Activated CD8-positive, alpha-beta memory T cell treated with anti-CD3 and anti-CD28 coated beads for 4 hours (primary cell): ENCODE measurements at places on chromosomes 6 and 20.

DNA sequence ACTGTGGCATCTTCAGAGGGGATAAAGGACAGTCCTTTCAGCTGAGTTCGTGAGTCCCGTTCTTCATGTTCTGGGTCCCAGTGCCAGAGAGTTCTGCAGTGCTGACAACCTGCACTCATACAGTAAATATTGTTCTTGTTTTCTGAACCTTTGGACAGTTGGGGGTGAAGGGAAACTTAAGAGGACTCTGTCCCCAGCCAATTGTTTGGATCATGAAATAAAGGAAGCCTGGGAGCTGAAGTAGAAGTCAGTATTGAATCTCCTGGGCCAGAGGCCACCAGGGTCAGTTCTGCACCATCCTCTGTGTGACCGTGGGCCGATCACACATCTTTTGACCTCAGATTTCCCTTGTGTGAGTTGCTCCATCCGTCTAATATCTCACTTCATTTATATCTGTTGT lies 3.2 kb downstream of the SLC2A12 start:
- DNase-seq, result no peak

GRCh38 chr6:43396408-43397149 lies 27.1 kb upstream of the ZNF318 start:
- DNase-seq, result no peak

DNA sequence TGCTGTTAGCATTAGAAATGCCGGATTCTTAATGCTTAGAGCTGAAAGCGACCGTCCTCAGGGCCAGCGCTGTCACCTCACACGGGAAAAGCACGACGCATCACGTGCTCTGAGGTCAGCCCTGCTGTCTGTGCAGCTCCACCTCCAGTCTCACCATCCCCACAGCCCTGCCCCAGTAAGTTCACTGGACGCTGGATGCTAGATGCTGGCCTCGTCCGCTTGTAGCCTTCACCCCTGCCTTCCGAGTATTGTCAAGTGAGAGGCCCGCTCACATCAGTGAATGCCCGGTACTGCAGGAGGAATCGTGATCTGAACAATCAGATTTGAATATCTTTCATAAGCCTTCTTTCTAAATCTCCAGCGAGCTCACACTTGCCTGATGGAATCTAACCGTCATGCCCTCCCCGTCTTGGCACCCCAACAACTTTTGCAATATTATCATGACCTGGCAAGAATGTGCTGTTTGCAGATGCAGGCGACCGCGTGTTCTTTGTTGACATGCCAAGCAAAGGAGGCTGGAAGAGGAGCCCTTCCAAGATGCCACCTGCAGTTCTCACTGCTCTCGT lies 64.9 kb downstream of the DLL1 start:
- DNase-seq, result no peak

DNA sequence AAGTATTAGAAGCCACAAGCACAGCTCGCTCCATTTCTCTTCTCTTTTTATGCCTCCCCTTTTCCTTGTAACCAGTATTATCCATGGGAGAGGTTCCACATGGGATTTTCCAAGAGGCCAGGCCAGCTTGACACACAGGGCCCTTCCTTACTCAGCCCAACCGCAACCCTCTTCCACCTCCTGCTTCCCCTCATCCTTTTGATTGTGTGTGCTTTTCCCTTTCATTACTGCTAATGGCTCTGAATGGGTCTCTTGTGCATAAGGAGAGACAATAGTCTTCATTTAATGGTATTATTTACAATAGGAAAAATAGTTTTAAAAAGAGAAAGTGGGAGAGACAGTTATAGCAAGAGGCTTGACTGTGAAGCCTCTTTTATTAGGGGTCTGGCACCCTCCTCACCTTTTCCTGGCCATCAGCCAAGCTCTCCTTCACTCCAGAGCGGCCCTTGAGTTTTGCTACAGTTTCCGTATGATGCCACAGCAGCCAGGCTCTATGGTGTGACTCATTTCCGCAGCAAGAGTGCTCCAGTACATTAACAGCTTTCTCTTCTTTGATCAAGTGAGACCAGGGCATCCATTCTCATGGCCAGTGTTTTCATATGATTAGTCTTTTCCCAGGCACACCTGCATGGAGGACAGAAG lies 579.5 kb downstream of the TFAP2B start:
- DNase-seq, result no peak

DNA sequence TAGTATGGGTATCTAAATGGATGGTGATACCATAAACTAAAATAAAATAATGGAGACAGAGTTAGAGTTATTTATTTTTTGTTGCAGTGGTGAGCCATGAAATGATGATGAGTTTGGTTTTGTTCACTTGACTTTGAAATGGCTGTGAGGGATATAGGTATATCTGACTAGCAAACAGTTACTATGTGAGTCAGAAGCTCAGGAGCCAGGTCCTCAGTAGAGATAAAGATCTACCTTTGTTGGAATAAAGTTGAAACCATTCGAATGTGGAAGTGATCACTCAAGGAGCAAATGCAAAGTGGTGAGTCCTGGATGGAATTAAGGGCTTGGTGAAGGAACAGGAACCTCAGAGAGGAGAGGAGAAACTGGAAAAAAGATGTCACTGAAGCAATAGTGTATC lies 86.0 kb upstream of the TPD52L1 start:
- no peak for DNase-seq

GRCh38 chr6:46583081-46583480 lies 69.5 kb downstream of the CYP39A1 start:
- DNase-seq, result no peak

DNA sequence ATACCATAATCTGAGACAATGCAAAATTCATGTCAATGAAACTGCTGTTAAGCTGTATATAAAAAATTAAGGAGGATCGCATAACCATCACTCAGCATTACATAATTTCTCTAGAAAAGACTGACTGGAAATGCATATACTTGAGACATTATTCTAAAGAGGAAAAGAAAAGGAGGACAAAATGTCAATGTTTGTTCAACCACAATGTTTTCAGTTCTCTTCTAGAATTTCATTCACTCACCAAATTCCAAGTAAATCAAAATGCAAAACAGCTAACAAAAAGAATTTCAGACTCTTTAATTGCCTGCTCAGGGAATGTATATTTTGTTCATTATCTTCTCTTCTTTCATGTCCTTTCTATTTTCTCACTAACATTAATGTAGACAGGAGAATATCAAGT lies 106.2 kb upstream of the CCDC28A start:
- no peak for DNase-seq

- no peak for DNase-seq
Observed at GRCh38 chr6:34273242-34273805, 24.5 kb upstream of the SMIM29 start.

- DNase-seq, result no peak
Observed at GRCh38 chr6:118080547-118080946, 173.5 kb downstream of the SLC35F1 start.

GRCh38 chr20:44819936-44820335 lies 9.6 kb upstream of the RIMS4 start:
- no peak for DNase-seq

GRCh38 chr6:107246972-107247615 lies 131.8 kb upstream of the BEND3 start:
- DNase-seq, result no peak

- DNase-seq, result no peak
Observed at GRCh38 chr6:123830120-123830519, 26.5 kb downstream of the NKAIN2 start.

GRCh38 chr6:2817903-2818443 lies 23.7 kb downstream of the SERPINB1 start:
- DNase-seq, result no peak

DNA sequence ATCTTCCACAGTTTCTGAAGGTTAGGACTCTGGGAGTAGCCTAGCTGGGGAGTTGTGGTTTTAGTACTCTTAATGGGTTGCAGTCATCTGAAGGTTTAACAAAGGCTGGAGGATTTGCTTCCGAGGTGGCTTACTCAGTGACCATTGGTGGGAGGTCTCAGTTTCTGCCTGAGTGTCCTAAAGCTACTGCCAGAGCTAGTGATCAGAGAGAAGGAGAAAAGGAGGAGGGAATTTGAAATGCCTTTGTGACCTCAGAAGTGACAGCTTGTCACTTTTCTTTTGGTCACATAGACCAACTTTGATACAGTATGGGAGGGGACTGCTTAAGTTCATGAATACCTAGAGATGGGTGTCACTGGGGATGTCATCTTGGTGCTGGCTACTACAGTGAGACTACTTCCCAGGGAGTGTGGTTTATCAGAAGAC lies 41.3 kb downstream of the NCOA3 start:
- no peak for DNase-seq

DNA sequence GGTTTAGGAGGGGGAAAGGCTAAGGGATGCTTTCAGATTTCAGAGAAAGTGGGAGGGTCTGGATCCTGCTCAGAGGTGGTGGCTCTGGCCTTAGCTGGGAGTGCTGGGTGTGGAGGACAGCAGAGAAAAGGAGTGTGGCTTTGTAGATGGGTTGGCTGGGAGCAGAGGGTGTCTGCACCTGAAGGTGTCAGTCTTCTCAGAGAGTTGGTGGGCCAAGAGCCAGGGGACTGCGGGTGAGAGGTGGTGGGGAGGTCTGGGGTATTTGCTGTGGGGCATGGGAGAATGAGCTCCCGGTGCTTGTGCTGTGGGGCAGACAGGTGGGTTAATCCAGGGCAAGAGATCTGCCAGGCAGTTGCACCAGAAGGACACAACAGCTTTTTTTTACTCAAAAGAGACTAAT lies 67.4 kb downstream of the TOX2 start:
- no peak for DNase-seq

GRCh38 chr6:49668083-49668511 lies 31.5 kb upstream of the RHAG start:
- no peak for DNase-seq

GRCh38 chr20:25020901-25021301 lies 28.4 kb upstream of the APMAP start:
- DNase-seq, result no peak

DNA sequence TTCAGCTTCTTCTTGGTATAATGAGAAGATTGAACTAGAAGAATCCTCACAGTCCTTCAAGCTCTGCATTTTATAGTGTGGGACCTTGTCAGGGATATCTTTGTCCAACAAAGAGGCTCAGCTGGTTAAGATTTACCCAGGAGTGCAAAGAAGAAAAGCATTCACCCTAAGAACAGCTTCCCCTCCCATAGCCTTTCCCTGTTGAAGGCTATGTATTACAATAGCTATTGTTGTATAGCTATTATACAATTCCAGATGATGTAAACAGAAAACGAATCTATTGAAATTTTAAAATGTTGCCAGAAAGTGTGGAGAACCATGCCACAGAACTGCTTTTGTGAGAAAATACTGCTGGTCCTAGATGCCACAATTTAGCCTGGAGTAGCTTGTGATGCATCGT lies 85.5 kb upstream of the CNKSR3 start:
- no peak for DNase-seq

- no peak for DNase-seq
Observed at GRCh38 chr6:80696268-80696667, 589.8 kb downstream of the BCKDHB start.

- no peak for DNase-seq
Observed at GRCh38 chr20:63861365-63861934, at the start of gene ABHD16B. Gene ABHD16B, plus strand, starts transcription at chr20:63861498. Its CDS starts 43 bp downstream, at chr20:63861541.

GRCh38 chr6:89727501-89727900 lies 89.0 kb upstream of the LYRM2 start:
- no peak for DNase-seq

DNA sequence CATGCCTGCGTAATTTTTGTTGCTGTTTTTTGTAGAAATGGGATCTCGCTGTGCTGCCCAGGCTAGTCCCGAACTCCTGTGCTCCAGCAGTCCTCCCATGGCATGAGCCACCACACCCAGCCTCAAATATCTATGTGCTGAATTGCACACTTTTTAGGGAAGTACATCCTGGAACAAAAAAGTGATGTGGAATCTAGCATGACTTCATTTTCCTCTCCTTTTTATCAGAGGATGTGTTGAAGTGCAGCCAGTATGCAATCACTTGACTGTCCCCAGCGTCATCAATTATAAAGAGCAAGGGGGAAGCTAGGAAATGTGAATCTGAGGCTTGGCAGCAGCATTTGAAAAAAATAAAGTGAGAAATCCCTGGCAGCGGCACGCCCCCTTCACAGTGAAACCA lies 6.4 kb upstream of the EXOC2 start:
- DNase-seq, result no peak

- no peak for DNase-seq
Observed at GRCh38 chr6:110395221-110395620, 20.2 kb downstream of the DDO start.

DNA sequence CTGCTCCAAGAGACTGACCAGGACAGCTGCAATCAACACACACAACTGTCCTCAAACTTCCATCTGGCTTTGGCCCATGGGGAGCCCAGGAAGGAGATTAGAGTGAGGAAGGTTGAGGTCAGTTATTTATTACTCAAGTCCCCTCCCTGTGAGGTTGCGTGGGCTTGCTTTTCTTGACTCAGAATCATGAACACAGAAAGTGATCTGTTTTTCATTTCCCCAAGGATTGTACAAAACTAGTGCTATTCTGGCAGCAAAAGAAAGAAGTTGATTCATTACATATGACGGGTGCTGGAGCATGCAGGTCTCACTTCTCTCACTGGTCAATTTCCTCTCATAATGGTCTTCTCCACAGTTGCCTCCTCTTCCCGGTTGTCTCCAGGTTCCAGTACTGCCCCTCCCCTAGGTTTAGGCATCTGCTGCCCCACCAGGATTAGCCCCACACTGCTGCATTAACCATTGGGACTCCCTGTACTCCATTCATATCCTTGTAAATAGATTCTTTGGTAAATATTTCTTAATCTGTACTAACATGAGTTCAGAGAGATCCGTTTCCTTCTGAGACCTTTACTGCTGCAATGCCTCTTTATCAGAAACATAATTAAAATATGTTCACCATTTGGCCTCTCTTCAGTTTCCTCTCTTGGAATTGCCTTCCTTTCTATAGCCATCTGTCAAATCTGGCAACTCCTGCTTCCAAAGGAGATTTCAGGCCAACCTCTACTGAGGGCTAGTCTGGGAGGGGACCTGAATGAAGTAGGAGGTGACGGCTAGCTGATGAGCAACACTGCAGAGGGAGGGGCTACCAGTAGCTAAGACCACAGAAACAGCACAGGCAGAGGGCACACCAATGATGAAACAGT lies 888.8 kb downstream of the QKI start:
- DNase-seq, result no peak

GRCh38 chr20:760751-761417 lies 7.4 kb downstream of the SLC52A3 start:
- no peak for DNase-seq

DNA sequence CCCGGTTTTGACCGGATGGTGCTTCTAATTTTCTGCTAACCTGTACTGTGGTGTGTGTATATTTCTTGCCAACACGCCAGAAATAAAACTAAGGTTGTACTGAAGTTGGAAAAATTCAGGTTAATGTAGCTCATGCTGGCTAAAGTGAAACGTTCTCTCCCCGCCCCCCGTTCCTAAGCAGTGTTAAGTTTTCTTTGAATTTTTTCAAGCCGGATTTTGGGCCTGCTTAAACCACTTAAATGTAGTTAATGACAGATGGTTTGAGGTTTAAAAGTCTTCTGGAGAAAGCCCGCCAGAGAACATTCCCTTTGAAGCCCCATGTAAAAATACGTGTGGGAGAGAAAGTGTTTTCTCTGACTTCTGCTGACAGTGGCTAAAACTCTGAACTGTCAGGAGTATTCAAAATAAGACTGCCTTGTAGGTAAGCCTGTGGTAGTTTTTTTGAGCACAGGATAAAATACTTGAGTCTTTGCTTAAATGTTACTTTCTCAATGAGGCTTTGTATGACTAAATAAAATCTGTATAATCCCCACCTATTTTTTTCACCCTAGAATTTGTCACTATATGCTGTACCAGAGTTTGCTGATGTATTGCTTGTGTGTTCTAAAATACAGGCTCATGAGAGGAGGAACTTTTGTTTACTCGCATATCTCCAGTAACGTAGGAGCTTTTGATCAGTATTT lies 101.3 kb downstream of the OR2B2 start:
- no peak for DNase-seq
